GM03348 (cell line): ENCODE measurements at places on chromosomes 7 and 10.

DNA sequence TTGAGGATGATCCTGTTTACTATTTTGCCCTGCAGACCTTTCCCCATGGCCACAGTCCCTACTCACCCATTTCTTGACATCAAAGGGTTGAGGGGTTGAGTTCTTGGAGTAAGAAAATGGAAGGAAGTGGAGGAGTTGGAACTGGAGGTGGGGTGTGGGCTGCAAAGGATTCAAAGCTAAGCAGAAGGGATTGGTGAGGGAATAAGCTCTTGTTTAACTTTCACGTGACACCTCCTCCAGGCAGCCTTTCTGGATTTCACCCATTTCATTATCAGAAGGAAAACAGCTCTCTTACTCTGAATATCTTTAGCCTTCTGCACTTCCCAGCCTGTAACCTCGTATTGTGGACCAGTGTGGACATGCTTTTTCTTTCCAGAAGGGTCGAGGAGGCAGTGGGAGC lies 13.7 kb downstream of the MOSPD3 start:
- DNase-seq = no peak

GRCh38 chr7:108459922-108460551 lies 3.8 kb upstream of the NRCAM start:
- peak; percentile 47 for DNase-seq

DNA sequence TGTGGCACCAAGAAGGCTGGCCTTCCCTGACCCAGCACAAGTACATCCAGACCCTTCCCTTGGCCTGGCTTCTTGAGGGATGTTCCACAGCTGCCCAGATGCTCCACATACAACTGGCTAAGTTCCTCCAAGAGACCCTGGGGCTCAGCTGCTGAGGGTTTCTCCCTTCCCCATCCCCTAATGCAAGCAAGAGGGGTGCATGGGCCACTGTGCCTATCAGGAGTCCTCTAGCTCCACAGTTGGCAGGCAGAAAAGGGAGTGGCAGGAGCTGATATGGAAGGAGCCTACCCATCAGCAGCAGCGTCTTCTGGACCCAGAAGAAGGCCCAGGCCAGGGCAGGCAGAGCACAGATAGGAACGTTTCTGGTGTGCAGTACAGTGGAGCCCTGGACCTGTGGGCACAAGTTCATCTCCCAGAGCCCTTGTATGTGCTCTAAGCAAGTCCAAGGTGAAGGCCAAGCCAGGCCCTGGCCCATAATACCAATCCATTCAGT lies 26.2 kb downstream of the VSIR start:
- no peak for DNase-seq

DNA sequence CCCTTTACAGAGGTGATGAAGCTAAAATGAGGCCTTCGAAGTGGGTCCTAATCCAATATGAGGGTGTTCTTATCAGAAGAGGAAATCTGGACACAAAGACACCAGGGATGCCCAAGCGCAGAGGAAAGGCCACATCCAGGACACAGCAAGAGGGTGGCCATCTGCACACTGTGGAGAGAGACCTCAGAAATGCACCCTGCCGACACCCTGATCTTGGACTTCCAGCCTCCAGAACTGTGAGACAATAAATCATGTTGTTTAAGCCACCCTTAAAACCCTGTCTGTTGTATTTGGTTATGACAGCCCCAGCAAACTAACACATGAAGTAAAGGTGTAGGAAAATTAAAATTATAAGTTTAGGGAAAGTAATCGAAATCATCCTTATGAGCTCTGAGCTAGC lies 64.0 kb downstream of the CDC123 start:
- DNase-seq = no peak

- DNase-seq = no peak
Measured at GRCh38 chr7:14020339-14020900, 31.0 kb upstream of the ETV1 start.

DNA sequence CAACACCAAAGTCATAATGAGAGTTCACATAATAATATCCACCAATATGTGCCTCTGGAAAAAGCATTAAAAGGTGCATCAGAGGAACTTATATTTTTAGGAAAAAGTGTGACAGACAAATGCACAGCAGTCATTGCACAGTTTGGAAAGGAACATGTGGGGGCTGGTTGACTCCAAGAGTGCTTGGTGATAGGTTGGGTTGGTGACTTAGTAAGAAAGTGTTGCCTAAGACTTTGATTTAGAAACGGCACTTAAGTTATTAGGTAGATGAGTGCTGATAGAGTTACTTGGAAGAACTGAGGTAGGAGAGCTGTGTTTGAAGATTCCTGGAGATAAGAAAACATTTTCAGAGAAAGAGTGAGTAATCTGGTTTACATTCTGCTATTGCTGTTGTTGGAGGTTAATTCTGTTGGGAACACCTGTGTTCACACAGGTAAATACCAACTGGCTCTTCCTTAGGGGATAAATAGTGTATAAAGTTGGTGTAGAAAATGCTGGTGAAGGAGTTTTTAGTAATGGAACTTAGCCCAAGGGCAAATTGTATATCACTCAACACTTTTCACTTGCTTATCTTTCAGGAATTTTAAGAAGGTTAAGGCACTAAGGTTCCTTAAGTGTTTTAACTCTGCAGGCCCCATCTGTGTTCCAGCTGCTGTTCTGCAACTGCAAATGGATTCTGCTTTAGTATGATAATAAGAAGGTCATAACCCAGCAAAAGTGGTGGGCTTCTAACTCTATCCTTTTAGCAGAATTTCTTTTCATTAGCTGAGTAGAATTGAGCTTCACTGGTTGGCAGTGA lies 196.1 kb downstream of the NSUN6 start:
- peak; percentile 11 for DNase-seq

DNA sequence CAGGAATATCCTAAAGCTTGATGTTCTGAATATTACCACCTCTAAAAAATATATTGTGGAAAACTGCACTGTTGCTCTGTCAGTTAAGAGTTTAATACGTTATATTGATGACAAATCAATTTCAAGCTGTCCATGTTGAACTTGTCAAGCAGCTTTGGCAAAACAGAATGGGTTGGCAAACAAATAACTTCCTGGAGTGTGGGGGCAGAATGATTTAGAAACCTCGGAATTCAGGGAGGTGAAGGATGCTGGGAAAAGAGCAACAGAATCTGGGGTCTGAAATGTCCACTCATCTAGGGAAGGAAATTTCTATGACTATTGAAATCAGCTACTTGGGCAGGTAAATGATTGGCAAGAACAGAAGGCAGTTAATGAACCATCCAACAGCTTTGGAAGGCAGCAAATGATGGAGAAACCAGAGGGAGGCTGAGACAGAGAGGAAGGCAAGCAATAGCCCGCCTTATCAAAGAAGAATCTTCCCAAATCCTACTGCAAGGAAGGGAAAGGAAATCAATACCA lies 95.1 kb upstream of the PALS2 start:
- no peak for DNase-seq

GRCh38 chr7:93883917-93884345 lies 6.6 kb downstream of the TFPI2 start:
- DNase-seq = no peak

- DNase-seq = no peak
Measured at GRCh38 chr7:151851145-151851751, 25.7 kb downstream of the PRKAG2 start.

DNA sequence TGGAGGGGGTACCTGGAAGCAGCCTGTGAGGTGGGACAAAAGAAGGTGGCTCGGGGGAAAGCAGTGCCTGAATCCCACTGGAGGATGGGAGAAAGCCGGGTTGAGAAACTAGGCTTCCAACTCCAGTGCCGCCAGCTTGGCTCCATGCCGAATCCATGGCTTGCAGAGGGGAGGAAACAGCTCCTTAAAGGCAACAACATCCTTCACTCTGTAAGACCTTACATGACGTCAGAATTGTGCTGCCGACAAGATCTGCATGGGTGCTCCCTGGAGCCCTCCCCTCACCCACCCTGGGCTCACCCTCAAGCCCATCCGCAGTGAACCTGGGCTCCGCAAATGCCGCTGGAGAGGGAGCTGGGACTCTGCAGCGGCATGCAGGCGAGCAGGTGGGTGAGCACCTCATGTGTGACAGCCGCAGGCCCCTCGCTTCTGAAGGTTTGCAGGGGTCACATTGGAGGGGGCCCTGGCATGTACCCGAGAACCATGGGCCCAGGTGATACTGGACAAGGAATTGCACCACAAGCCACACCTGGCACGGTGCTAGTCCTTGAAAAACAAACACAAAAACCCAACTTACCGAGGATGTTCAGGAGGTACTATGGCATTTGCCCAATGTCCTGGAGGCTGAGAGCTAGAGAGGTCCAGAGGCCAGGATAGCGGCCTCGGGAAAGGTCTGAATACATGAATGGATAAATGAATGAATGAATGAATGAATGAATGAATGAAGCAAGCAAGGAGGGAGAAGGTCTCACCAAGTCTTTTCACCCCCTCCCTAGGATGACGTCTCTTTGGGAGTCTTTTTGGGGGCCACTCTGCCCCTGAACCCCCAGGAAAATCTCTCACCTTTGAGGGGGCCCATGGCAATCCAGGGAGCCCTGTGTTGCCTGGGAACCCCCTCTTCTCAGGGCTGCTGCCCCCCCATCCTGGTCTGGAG lies 238.6 kb upstream of the SHH start:
- DNase-seq = no peak

DNA sequence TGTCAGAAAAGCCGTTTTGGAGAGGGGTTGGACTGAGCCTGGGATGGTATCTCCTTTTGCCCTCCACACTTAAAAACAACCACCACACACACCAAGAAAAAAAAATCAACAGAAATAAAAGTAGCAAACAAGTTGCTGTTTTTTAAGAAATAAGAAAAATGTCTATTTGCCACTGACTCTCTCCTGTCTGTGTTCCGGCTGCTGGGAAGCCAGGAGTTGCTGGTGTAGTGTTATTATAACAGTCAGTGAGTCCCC lies 163 bp downstream of the EGR2 start:
- no peak for DNase-seq

DNA sequence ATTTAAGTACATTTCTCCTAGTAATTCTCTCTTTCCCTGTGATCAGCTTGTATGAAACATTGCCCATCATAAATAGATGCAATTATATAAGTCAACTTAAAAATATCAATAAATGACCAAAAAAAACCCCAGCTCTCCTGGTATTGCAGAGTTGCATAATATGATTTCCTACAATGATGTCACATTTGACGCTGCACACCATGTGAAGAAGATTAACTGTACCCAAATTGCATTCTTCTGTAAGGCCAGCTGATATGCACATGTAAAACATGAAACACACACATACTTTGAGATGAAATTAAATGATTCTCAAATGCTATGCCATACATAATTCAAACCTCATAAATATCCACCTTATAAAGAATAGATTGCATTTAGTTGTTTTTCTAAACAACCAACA lies 115.5 kb downstream of the AGMO start:
- no peak for DNase-seq

- DNase-seq = no peak
Measured at GRCh38 chr10:62049624-62050345, 148.3 kb downstream of the ARID5B start.

DNA sequence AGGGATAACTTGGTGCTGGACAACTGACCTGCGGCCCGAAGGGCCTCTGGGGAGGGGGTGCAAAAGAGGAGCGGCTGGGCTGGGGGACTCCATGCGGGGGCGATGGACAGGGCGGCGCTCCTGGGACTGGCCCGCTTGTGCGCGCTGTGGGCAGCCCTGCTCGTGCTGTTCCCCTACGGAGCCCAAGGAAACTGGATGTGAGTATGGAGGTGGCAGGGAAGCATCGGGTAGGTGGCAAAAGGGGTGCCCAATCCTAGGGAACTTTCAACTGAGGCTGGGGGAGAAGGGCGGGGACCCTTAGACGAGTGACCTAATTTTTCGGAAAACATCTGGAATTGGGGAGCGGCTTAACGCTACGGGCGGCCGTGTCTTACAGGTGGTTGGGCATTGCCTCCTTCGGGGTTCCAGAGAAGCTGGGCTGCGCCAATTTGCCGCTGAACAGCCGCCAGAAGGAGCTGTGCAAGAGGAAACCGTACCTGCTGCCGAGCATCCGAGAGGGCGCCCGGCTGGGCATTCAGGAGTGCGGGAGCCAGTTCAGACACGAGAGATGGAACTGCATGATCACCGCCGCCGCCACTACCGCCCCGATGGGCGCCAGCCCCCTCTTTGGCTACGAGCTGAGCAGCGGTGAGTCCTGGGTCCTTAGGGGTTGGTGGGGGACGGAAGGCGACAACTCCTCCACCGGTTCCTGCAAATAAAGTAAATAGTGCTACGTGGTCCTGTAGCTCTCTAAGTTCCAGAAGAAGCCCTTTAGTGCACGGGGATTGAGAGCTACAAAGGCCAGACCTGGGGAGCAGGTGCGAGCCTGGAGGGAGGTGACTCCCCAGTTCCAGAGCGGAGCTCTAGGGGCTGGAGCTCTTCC lies 622 bp downstream of the WNT16 start:
- peak; percentile 27 for DNase-seq

- no peak for DNase-seq
Measured at GRCh38 chr10:23918839-23919238, 290.1 kb upstream of the KIAA1217 start.

DNA sequence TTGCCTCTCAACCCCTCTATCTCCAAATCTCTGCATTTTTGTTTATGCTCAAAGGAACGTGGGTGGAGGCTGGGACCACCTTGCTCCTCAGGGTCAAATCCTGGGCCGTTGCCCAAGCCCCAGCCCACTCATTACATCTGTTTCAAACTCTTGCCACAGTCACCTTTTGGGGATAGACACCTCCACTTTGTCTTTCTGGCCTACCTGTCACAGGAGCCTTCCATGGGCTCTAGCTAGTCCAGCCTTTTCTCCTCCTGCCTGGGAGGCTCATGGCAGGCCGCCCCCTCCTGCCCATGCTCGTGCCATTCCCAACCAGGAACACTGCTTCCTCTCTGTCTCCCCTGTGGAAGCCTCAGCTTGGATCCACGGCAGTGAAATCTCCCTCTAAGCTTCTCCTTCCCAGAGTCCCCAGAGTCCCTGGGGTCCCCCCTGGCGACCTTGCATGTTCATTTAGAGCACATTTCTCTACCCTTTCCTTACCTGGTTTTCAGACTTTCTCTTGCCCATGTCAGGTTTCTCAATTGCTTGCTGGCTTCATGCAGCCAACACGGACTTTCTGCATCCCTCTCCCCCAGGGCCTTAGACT lies 2.5 kb upstream of the ADAMTS14 start:
- DNase-seq = no peak

- DNase-seq = no peak
Measured at GRCh38 chr10:90591629-90592028, 266.2 kb downstream of the HTR7 start.

GRCh38 chr10:31146491-31147209 lies 115.0 kb upstream of the ZNF438 start:
- peak; percentile 33 for DNase-seq

DNA sequence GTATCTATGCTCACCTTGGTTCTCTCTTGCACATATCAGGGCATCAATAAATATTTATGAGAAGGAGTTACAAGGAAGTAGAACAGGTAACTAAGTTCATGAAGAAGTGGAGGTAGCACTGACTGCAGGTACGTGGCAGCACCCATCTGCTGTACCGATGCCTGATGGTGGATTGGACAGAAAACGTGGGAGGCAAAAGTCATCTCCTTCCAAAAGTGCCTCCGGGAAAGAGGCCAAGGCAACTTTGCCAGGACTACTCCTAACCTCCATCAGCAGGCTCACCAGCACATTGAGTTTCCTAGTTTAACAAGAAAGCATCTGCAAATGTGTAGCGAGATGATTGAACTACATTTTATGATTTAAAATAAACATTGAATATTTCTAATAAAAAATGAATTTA lies 248.8 kb downstream of the ANKRD7 start:
- no peak for DNase-seq
